Naive B cell (primary cell): ENCODE measurements at places on chromosomes 6 and 20. TPM values are rescaled to one million over a fixed set of nuclear protein-coding genes. Genes with fewer than 3 reads are reported as not detected.
A peak's percentile ranks its signal among the peaks of the same experiment; 100 is the strongest.

DNA sequence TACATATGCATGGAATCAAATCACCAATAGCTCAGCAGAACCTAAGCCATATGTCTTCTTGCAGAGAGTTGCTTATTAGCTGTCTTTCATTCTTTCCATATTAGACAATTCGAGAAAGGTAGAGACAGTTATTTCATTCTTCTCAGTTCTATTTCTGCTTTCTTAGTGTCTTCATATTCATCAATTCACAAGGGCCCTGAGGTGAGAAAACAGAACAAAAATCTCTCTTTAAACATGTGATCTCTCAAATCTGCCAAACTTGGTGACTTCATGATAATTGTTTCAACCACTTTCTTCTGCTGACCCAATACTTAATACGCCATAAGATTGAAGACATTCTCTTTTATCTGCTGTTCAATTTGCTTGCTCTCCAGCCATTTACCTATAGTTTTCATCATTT, 229.7 kb upstream of the MARCKS start:
- H3K4me3 ChIP-seq = no peak overlapping the region
- H3K27me3 ChIP-seq = no peaks in the 10 kb centered on the region
- peaks cover 45% of the 10 kb centered on the region for H3K4me1 ChIP-seq

DNA sequence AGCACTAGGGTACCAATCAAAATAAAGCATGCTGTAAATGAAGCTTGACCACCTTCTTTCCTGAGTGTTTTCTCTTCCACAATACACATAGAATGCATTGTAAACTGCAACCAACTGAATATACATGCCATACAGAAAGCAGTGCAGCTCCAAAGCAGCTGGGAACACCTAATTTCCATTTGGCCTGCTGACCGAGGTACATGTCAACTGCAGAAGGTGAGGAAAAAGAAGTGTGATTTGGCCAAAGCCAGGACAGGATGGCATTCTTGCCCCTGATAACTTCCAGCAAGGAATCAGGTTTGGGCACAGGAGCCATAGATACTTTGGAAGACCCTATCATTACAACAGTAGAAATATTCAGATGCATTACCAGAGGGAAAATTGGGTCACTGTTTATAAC, 258.4 kb downstream of the SLC35F1 start:
- no peaks in the 10 kb centered on the region for H3K27me3 ChIP-seq
- DNase-seq = no peak
- H3K36me3 ChIP-seq = no peaks in the 10 kb centered on the region
- no peak overlapping the region for H3K27ac ChIP-seq
- no peaks in the 10 kb centered on the region for H3K4me1 ChIP-seq

LCA5 gene
- 0.80 TPM for polyA plus RNA-seq

E2F1 gene
- 0.35 TPM for polyA plus RNA-seq

GRCh38 chr6:38393986-38394385, 245.7 kb downstream of the BTBD9 start:
- H3K4me1 ChIP-seq = peaks cover 2% of the 10 kb centered on the region
- no peak overlapping the region for H3K4me3 ChIP-seq
- H3K27me3 ChIP-seq = no peaks in the 10 kb centered on the region
- no peak overlapping the region for H3K27ac ChIP-seq
- H3K36me3 ChIP-seq = peaks cover 7% of the 10 kb centered on the region
- DNase-seq = no peak

RPS18 gene
- polyA plus RNA-seq = 8,244 TPM

SLC24A3 gene
- not detected for polyA plus RNA-seq

HECA gene
- 6.2 TPM for polyA plus RNA-seq

DNA sequence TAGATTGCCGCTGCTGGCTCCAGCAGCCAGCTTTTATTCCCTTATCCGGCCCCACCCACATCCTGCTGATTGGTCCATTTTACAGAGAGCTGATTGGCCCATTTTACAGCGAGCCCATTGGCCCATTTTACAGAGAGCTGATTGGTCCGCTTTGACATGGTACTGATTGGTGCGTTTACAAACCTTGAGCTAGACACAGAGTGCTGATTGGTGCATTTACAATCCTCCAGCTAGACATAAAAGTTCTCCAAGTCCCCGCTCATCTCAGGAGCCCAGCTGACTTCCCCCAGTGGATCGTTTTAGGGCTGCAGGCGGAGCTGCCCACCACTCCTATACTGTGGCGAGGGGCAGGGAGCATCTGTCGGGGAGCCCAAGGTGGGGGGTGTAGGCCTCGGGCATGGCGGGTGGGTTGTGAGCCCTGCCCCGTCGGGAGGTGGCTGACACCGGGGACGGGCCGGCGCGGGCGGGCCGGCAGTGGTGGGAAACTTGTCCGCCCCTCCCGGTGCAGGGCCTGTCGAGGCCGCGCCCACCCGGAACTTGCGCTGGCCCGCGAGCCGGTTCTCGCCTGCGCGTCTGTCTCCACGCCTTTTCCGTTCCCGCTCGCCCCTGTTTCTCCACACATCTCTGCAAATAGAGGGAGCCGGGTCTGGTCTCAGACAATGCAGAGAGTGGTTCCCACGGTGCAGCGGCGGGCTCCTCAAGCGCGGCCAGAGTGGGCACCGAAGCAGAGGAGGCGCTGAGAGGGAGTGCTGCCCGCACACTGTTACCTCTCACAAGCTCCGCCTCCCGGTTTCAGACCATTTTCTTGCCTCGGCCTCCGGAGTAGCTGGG, 86.1 kb upstream of the STMND1 start:
- no peaks in the 10 kb centered on the region for H3K4me1 ChIP-seq
- no peak overlapping the region for H3K27ac ChIP-seq
- peaks cover 18% of the 10 kb centered on the region for H3K27me3 ChIP-seq
- DNase-seq = no peak

GRCh38 chr6:7939864-7940228, 29.3 kb upstream of the TXNDC5 start:
- no peak for DNase-seq
- H3K27me3 ChIP-seq = no peaks in the 10 kb centered on the region
- peak overlapping the region; percentile 51 for H3K4me3 ChIP-seq

- no peaks in the 10 kb centered on the region for H3K27me3 ChIP-seq
- no peak overlapping the region for H3K27ac ChIP-seq
- H3K4me1 ChIP-seq = peaks cover 5% of the 10 kb centered on the region
- no peak overlapping the region for H3K4me3 ChIP-seq
These were observed 43.6 kb downstream of the MBOAT1 start for GRCh38 chr6:20168690-20169089.

- H3K27ac ChIP-seq = no peak overlapping the region
- H3K27me3 ChIP-seq = no peaks in the 10 kb centered on the region
- no peaks in the 10 kb centered on the region for H3K4me1 ChIP-seq
- no peak overlapping the region for H3K4me3 ChIP-seq
These were observed 705.9 kb downstream of the PTPRT start for GRCh38 chr20:42483730-42484303.

DNA sequence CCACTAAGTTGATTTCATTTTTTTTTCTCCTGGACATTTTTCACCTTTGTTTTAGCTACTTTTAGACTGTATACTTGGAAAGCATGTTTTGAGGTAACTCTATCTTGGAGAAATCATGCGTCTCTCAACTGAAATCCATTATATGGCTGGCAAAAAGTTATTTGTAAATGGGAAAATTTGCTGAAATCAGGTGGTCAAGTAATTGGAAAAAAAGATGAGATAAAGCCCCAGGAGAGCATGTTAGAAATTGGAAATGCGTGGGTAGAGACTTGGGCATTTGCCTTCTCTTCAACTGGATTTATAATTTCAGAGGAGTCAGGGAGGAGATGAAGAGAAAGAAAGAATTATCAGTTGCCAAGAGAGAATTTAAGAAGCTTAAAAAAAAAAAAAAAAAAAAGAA, 217.1 kb upstream of the MAP3K7 start:
- peaks cover 11% of the 10 kb centered on the region for H3K27me3 ChIP-seq
- H3K4me1 ChIP-seq = no peaks in the 10 kb centered on the region
- H3K27ac ChIP-seq = peak overlapping the region; percentile 9
- H3K4me3 ChIP-seq = no peak overlapping the region

GRCh38 chr6:26172608-26172968, 85.4 kb downstream of the HFE start:
- peak; percentile 61 for DNase-seq
- no peaks in the 10 kb centered on the region for H3K27me3 ChIP-seq
- H3K27ac ChIP-seq = peak overlapping the region; percentile 99
- peaks cover 30% of the 10 kb centered on the region for H3K4me1 ChIP-seq
- H3K4me3 ChIP-seq = peak overlapping the region; percentile 90

DNA sequence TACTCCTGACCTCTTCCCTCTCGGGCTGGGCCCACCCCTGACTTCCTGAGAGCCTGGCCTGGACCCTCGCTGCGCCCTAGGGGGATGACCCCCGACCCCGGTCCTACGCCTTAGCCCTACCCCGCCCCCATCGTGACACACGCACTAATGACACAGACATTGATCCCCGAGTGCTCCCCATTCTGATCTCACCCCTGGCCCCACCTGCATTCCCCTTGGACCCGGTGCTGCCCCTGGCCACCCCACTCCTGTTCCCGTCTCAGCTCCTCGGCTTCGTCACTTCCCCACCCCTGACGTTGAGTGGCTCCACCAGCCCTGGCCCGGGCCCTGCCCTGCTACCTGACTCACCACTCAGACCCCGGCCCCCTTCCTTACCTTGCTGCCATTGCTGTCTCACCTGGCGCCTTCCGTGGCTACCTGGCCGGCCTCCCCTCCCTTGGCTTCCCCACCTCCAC, 12.1 kb downstream of the RBCK1 start:
- H3K4me1 ChIP-seq = peaks cover 13% of the 10 kb centered on the region
- H3K36me3 ChIP-seq = no peaks in the 10 kb centered on the region
- H3K27me3 ChIP-seq = no peaks in the 10 kb centered on the region

BPIFB2 gene
- polyA plus RNA-seq = not detected

DNA sequence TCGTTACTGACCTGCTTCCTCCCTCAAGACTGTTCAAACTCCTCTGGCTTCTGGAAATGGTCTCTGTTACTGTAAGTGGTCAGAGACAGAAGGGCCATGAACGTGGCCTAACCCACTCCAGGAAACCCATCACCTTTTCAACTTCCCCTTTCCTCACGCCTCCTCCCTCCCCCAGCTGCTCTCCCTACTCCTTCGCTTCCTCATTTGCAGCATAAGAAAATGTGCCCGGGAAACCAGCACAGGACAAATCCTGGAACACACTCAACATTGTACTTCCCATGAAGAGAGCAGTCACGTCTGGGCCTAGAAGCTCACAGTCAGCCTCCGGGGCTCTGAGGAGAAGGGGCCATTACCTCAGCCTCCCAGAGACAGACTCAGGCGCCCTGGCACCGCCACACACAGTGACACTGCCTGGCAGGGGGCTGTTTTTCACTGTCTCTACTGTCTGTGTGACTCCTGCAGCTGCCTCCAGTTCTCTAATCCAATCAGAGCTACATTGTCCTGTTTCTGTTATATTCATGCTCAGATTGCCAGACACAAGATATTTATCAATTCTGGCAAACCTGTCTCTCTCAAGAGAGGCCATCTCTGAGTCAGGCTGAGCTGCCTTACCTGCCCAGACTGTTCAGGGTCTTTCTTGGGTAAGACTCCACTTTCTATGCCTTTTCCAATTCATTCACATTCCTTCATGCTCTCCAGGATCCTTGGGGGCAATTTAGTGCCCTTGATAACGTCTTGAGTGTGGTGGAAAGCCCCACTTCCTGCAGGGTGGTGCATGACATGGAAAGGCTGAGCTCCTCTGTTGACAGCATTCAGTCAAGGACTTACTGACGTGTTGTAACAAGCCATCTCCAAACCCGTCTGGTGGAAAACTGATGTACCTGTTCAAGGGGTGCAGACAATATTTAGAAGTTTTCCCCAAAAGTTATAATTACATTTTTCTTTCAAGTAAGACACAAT, 242.2 kb downstream of the HIVEP2 start:
- H3K4me1 ChIP-seq = peaks cover 35% of the 10 kb centered on the region
- peak overlapping the region; percentile 76 for H3K27ac ChIP-seq
- peak; percentile 19 for DNase-seq
- no peaks in the 10 kb centered on the region for H3K27me3 ChIP-seq
- peak overlapping the region; percentile 82 for H3K4me3 ChIP-seq
- H3K36me3 ChIP-seq = no peaks in the 10 kb centered on the region

GPR6 gene
- polyA plus RNA-seq = not detected

GRCh38 chr6:154453329-154453728, 57.2 kb downstream of the CNKSR3 start:
- H3K27ac ChIP-seq = no peak overlapping the region
- DNase-seq = no peak
- no peaks in the 10 kb centered on the region for H3K36me3 ChIP-seq
- no peaks in the 10 kb centered on the region for H3K4me1 ChIP-seq
- H3K4me3 ChIP-seq = no peak overlapping the region

TRERF1 gene
- not detected for polyA plus RNA-seq

- no peak overlapping the region for H3K4me3 ChIP-seq
- no peaks in the 10 kb centered on the region for H3K27me3 ChIP-seq
- no peaks in the 10 kb centered on the region for H3K36me3 ChIP-seq
- no peak overlapping the region for H3K27ac ChIP-seq
- no peaks in the 10 kb centered on the region for H3K4me1 ChIP-seq
These were observed 996.5 kb downstream of the GRIK2 start for GRCh38 chr6:102389994-102390393.

SLC26A8 gene
- polyA plus RNA-seq = not detected

PRSS35 gene
- not detected for polyA plus RNA-seq

- peaks cover 16% of the 10 kb centered on the region for H3K36me3 ChIP-seq
- no peak overlapping the region for H3K4me3 ChIP-seq
- H3K27ac ChIP-seq = no peak overlapping the region
- peaks cover 55% of the 10 kb centered on the region for H3K4me1 ChIP-seq
- no peaks in the 10 kb centered on the region for H3K27me3 ChIP-seq
- DNase-seq = no peak
These were observed 6.3 kb downstream of the BCL2L1 start for GRCh38 chr20:31716351-31716750.

- no peak overlapping the region for H3K27ac ChIP-seq
- H3K4me3 ChIP-seq = no peak overlapping the region
These were observed 56.1 kb upstream of the LAMP5 start for GRCh38 chr20:9458138-9458796.

- H3K27ac ChIP-seq = no peak overlapping the region
- no peak overlapping the region for H3K4me3 ChIP-seq
- H3K27me3 ChIP-seq = no peaks in the 10 kb centered on the region
- no peak for DNase-seq
- H3K36me3 ChIP-seq = peaks cover 21% of the 10 kb centered on the region
These were observed 22.1 kb downstream of the RPP40 start for GRCh38 chr6:4981761-4982160.

DNA sequence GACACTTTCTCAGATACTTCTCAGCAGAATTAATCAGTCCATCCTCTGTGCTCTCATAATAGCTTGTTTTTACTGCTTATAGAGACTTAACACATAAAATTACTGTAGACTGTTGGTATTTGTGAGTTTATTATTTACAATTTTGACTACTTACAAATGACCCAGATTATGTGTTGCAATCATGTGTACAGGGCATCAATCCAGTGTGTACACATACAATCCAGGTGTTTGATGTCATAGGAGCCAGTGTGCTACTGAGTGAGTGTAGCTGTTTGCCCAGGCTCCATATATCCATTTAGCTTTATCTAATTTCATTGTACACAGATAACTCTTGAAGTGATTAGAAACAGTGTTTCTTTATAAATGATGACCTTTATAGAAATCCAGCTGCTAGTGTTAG, 31.3 kb downstream of the TRMT11 start:
- H3K27me3 ChIP-seq = no peaks in the 10 kb centered on the region
- H3K36me3 ChIP-seq = peaks cover 50% of the 10 kb centered on the region
- no peaks in the 10 kb centered on the region for H3K4me1 ChIP-seq
- no peak overlapping the region for H3K4me3 ChIP-seq

DNA sequence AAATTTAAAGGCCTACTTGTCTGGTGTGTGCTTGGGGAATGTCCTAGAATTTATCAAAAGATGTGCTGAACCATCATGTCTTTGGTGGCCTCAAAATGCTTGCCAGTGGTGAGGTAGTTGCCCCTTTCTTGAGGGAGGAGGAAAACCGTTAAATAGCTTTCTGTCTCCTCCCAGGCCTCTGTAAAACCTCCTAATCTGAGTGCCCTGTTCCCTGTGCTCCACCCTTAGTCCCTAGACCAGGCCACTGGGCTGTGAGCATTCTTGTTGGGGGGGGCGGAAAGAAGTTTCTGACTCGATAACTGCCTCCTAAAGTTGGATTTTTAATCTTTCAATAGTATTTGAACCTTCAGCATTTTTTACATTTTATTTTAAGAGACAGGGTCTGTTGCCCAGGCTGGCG, 23.1 kb downstream of the JARID2 start:
- H3K4me3 ChIP-seq = peak overlapping the region; percentile 70
- H3K27me3 ChIP-seq = no peaks in the 10 kb centered on the region
- H3K27ac ChIP-seq = peak overlapping the region; percentile 79

EFHC1 gene
- 9.6 TPM for polyA plus RNA-seq
